Esophagus mucosa (tissue), 1 donor: ENCODE measurements at places on chromosomes 7 and 10. TPM values are rescaled to one million over a fixed set of nuclear protein-coding genes. Genes with fewer than 3 reads are reported as not detected.
A peak's percentile ranks its signal among the peaks of the same experiment; 100 is the strongest.

- ATAC-seq, result no peak
Observed at GRCh38 chr7:13047061-13047460, 359.6 kb downstream of the ARL4A start.

Gene NACAD
- 0.20 TPM for total RNA-seq

DNA sequence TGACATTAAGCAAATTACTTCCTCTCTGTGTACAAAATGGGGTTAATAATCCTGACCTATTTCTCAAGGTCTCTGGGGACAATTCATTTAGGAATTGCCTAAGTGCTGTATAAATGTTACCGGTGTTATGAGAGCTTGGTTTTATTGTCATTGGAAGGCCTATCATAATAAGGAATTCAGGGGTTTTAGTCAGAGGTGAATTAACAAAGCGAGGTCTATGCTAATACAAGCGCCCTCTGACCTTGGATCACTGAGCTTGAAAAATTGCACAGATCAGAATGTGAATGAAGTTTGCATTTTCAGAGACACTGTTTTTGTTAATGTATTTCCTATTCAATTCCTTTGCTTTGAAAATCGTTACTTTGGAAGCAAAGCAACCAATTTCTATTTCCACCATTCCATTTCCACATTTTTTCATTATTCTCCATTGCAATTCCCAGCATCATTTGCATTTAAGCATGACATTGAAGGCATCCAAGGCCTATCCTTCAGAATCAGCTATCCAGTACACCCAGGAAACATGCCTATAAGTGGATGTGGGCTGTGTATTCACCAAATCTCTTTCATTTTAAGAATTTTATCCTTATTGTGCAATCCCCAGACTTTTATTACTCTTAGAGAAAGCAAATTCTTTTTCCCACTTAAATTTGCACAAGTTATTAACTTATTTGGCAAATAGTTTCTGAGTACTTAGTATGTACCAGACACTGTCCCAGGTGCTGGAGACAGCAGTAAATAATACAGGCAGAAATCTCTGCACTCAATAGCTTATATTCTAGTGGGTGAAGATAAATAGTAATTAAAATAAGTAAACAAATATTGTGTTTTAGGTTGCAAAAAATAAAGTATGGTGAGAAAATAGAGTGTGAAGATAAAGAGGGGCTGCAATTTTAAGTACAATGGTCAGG, 133.1 kb downstream of the NRCAM start:
- no peak for ATAC-seq

GRCh38 chr10:86423739-86424138, 57.1 kb upstream of the GRID1 start:
- ATAC-seq, result no peak

Gene GJD4
- not detected for total RNA-seq

DNA sequence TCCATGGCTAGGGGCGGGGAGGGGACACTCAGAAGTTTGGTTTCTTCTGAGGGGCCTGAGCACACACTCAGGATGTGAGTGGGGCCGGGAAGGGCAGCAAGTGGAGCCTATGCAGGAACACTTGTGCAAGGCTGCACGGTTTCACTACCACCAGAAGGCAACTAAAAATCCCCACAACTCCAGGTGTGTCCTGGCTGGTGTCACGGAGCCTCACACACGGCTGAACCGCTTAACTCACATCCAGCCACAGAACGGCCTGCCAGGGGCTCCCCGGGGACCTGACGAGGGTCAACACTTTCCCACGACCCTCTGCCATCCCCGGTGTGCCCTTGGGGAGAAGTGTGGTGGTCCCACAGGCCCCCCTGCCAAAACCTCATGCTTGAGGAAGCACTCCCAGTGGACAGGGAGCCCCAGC, 173.9 kb downstream of the ELFN1 start:
- no peak for ATAC-seq

DNA sequence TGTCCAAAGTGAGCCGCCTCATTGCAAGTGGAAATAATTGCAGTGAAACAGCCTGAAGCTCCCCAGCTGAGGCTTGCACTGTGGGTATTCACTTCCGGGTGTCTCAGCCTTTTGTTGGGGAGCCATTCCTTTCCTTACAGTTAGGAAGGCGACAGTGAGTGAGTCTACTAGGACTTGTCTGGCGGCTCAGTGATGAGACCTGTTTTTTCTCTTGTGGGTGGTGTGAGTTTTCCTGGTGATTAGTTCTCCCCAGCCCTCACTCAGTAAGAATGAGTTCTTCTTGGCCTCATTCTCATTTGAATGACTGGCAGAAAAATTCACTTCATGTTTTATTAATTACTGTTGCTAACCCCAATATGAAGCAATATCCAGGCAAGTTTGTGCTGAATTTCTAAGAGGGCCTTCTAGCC, 2.6 kb downstream of the PGAM1 start:
- ATAC-seq, result peak; percentile 45

DNA sequence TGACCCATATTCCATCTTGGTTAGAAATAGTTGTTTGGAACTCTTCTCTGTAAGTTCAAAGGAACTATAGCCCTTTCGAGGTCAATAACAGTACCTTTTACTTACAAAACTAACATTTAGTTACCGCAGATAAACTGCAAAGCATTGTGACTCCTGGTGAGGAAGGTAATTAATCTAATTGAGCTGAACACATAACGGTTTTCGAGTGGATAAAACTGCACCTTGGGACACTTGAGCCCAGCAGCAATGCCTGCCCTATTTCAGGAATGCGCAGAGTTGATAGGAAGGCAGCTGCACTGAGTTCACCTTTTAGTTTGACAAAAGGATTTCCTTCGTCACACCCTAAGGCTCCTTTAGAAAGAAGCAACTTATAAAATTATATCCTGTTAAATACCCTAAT, 75.4 kb downstream of the JAZF1 start:
- no peak for ATAC-seq

- ATAC-seq, result no peak
Observed at GRCh38 chr7:23135755-23136154, 30.2 kb downstream of the KLHL7 start.

Gene BTBD16
- 0.16 TPM for total RNA-seq

DNA sequence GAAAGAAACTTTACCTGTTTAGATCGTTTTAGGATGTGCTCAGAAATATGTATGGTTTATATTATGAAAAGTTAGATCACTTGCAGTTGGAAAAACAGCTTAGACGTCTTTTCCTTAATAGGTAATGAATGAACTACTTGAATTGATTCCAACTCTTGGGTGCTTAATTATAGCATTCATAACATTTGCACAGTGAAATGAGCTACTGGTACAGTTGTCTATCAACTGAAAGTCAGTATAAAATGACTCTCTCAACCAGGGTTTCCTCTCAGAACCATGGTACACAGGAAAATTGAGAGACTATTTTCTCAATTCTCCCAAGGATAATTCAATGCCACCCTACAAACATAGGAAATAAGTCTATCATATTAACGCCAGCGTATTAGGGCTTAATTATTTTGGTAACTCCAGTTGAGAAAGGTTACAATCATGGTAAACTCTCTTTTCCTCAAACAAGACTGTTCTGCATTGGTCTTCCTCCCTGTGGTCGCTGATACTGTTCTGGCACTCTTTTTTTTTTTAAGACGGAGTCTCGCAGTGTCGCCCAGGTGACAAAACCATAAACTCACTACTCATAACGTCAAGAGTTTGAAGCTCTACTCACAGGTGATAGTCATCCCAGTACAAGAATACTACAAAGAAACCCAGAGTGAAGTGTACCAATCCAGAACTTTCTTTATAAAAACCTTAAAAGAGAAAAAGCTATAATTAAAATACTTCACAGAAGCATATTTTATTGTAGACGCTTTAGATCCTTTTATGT, 2.0 kb downstream of the ANLN start:
- ATAC-seq, result no peak

DNA sequence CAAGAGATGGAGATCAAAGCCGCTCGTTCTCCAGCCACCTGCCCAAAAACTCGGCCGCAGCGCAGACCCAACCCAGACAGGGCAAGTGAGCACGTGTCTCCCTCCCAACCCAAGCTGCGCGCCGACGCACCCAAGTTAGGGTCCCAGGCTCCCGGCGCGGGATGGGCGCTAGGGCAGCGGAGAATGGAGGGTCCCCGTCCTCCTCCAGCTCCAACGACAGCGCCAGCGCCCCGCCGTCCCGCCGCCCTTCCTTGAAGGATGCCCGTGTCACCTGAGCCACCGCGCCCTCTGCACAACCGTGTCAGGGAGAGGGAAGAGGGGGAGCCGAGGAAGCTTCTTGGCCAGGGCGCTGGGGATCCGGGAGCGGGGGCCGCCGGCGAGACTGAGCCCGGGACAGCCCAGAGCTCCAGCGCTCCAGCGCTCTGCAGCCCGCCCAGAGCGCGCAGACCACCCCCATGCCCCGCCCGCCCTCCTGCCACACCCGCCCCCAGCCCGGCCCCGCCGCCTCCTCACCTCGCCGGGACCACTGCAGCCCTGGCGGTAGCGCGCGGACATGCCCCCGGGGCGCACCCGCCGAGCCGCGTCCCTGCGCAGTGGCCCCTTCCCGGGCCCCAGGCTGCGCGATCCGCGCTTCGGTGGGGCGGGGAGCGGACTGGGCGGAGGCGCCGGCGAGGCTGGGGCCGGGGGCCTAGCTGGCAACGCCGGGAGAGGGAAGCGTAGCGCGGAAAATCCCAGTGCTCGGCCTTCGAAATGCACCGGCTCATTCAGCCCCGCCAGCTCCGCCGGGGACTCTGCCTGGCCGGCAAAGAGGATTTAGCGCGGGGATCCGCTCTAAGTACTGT, at the start of gene SLC16A12:
SLC16A12 (minus strand) TSS at position 424 of the 842 bp plus-strand sequence. CDS start 73,016 bp downstream, outside the sequence.
- peak; percentile 36 for ATAC-seq

DNA sequence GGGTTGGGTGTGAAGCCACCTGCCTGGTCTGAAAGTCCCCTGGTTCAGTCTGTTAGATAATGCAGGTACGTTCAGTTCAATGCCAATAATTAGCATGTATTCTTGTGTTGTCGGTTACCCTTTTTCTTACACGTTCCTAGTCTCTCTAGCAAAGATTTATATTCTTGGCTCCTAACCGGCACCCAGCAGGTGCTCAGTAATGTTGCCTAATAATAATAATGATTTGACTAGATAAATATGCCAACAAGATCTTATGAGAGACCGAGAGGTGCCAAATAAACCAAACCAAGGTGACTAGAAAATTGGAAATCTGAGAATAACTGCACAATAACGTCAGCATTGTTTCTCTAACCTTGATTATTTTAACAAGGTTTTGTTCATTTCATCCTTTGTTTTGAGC, 1.1 kb upstream of the SMIM30 start:
- no peak for ATAC-seq

DNA sequence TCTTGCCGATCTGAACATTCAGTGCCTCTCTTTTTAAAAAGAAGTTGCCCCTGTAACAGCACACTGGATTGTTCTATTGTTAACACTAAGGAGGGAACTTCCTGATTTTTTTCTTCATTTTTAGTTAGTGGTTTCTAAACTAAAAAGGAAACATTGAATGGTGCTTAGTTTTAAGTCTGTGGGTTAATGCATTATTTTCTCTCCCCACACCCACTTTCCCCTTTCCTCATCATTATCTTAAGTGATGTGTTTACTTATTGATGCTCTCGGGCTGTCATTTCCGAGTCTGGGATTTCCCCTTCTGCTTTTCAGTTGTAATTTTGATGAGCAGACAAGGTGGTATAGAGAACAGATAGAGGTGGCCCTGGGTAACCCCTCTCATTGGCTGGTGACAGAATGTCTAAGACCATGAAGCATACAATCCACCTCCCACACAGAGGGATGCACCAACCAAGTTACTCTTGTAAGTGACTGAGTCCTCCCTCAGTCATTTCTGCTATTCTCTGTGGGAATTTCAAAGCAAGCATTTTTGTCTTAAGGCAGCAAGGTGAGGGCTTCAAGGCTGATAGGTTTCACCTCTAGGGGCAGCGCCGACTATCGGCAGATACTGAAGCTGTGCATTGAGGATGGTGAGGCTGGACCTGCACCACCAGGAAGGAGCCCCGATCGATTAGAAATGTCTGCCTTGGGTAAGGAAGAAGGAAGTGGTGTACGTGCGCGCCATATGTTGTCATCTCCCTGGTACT, 49.5 kb downstream of the CHN2 start:
- ATAC-seq, result no peak

- ATAC-seq, result peak; percentile 33
Observed at GRCh38 chr7:516606-517456, 2.8 kb downstream of the PDGFA start.

GRCh38 chr10:73205081-73205480, 37.2 kb downstream of the FAM149B1 start:
- no peak for ATAC-seq

DNA sequence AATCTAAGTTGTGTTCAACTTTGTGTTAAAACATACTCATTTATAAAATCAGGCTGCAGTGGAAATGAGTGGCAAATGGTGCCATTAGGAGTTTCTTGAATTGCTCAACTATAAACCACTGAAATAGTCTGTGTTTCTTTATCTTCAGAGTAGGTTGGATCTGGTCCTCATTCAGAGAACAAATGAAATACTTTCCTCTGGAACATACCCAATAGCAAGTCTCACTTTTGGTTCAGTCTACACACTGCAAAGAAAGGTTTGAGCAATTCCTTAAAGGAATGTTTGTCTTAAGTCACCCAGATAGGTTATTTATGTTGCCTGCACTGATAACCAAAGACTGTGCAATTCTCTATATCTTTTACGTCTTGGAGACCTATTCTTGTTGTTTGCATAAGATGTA, 62.5 kb downstream of the ABCB4 start:
- no peak for ATAC-seq

DNA sequence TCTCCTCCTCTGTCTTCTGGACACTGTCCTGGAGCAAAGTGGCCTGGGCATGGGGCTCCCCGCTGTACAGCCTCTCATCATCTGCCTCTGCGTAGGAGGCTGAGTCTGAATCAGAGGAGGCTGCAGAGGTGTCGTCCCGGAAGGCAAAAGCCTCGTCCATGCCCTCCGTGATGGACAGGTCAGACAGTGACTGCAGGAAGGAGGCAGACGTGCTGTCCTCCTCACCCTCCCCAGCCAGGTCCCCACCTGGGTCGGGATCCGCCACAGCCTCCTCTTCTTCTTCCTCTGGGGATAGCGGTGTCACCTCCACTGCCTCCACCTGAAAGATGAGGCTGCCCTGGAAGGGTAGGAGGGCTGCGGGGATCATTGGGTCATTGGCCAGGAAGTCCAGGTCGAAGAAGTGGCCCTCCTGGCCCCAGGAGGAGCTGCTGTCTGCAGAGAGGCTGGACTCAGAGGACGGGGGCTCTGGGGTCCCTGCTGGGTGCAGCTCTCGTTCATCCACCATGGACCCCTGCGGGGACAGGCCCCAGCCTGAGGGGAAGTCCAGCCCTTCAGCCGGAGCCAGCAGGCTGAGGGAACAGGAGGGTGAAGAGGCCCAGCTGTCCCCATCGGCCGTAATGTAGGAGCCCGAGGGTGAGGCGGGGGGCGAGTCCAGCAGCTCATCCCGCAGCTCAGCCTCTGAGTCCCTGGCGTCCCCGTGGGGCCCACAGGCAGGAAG, 3.7 kb downstream of the NACAD start:
- no peak for ATAC-seq

Gene LBX1
- not detected for total RNA-seq
